AG10803 (cell line): ENCODE measurements at places on chromosomes 1 and 21.
A peak's percentile ranks its signal among the peaks of the same experiment; 100 is the strongest.

GRCh38 chr1:193406901-193407300, 220.5 kb upstream of the B3GALT2 start:
- peak; percentile 64 for DNase-seq

DNA sequence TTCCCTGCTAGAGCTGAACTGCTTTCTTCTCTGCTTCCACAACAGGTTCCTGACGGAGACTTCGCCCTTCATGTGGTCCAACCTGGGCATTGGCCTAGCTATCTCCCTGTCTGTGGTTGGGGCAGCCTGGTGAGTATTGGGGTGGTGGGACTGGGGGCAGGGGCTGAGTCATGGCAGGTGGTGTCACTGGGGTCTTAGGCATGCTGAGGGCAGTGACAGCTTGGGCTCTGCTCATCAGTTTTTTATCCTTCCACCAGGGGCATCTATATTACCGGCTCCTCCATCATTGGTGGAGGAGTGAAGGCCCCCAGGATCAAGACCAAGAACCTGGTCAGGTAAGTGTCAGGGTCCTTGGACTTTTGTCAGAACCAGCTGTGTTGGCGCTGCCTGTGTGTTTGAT, 1.3 kb downstream of the ATP6V0B start:
- no peak for DNase-seq

- no peak for DNase-seq
Measured at GRCh38 chr1:175390522-175391254, 198.1 kb upstream of the KIAA0040 start.

DNA sequence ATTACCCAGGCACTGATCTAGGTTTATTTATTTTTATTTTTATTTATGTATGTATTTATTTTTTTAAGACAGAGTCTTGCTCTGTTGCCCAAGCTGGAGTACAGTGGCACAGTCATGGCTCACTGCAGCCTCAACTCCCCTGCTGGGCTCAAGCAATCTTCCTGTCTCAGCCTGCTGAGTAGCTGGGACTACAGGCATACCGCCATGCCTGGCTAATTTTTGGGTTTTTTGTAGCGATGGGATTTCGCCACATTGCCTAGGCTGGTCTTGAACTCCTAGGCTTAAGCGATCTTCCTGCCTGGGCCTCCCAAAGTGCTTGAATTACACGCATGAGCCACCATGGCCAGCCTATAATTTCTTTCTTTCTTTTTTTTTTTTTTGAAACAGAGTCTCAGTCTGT, 9.4 kb downstream of the PHACTR4 start:
- no peak for DNase-seq

DNA sequence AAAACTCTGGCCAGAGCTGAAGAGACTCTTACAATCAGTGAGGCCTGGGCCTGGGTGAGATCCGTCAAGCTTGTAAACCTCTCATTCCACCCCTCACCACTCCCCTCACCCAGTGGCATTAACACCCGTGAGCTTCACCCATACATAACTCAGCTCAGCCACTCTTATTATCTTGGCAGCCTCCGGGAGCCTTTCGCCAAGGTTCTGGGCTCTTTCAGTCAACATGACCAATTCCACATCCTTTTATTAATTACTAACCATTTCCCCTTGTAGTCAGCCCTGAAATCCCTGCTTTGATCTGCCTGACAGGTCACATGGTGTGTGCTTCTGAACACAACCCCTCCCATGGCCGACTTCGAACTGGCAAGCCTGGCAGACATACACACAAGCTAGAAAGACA, 134.8 kb downstream of the SETD4 start:
- DNase-seq, result peak; percentile 28
